ENCODE measurements at places on chromosomes 12 and 14.

DNA sequence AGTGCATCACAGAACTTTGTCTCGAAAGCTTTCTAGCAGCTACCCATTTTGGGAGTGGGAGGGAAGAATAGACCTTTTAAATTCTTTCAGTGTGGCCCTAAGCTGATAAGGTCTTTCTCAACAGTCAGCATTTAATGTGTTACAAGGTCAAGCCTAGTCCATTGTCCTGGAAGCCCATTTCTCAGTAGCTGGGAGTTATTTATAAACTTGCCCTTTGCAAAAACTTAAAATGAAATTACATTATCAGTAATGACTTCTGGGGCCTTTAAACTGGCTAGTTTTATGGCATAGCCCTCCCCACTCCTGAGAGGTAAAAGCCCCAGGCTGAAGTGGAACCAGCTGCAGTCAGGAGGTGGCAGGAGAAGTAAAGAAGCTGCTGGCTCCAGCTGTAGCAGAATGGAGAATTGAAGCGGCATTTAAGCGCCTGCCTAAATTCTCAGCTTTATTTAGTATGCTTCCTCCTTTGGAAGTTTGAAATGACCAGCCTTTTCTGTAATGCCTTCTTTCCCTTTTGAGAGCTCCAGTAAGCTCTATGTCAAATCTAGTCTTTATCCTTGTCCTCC is 12.4 kb downstream of the COPZ1 start:
- DNase-seq = peak; percentile 45

- no peak for DNase-seq
Observed at GRCh38 chr12:124422570-124423523, 128.0 kb downstream of the RFLNA start.

- DNase-seq = no peak
Observed at GRCh38 chr12:29983851-29984250, 200.1 kb upstream of the TMTC1 start.

GRCh38 chr12:118061011-118061872 is at the start of gene WSB2:
TSS of gene WSB2 (minus strand) at chr12:118061179. CDS start at chr12:118061048, 131 bp downstream.
- peak; percentile 83 for DNase-seq

- no peak for DNase-seq
Observed at GRCh38 chr12:94982456-94982855, 21.0 kb downstream of the NDUFA12 start.

DNA sequence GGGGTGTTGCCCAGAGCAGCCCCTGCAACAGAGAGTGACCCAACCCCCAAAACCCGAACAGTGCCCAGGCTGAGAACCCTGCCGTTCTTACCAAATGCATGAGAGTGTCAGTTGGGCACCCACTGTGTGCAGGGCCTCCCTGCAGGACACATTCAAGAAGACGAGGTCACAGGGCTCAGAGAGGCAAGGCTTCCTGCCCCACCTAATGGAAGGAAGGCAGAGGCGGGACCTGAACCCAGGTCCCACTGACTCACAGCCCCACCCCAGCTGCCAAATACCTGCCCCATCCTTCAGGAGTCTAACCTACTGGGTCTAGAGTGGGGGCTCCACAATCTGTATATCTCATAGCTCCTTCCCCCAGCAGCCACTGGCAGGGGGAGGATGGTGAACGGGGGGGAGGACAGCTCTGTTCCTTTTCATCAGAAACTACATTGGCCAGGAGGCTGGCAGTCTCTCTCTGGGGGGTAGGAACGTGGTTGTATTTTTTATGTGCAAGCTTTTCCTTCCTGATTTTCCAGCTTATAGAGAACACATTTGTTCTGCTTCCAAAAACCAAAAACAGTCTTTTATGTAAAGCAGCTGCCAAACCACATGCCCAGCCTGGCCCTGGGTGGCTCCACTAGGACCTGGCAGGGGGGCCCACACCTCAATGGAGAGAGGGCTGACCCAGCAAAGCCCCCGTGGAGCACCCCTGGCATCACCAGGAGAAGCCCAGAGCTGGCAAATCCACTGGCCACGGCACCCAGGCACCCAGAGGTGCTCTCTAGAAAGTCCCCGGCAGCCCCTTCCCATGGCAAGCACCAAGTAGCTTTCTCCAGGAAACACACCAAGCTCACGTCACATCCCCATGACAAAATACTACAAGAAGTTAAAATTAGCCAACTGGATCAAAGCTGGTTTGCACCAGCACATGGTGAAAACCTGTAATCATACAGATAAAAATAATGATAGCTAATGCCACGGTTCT is 17.0 kb downstream of the NCOR2 start:
- peak; percentile 54 for DNase-seq

DNA sequence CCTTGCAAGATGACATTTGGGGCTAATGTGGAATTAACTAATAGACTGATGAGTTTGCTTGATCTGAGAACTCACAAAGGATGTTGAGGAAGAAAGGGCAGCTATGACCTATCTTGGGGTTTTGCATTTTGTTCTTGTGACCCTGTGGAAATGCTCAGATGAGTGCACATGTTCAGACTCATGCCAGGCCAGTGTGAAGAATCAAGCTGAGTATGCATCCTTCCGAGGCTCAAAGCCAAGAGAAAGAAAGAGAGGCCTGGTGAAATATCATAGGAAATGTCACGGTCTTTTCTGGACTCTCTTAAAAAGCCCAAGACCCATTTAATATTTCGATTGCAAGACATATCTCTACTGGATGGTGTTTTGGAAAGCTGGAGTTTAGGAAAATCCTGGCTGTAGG is 96.3 kb downstream of the CACNA1C start:
- no peak for DNase-seq

DNA sequence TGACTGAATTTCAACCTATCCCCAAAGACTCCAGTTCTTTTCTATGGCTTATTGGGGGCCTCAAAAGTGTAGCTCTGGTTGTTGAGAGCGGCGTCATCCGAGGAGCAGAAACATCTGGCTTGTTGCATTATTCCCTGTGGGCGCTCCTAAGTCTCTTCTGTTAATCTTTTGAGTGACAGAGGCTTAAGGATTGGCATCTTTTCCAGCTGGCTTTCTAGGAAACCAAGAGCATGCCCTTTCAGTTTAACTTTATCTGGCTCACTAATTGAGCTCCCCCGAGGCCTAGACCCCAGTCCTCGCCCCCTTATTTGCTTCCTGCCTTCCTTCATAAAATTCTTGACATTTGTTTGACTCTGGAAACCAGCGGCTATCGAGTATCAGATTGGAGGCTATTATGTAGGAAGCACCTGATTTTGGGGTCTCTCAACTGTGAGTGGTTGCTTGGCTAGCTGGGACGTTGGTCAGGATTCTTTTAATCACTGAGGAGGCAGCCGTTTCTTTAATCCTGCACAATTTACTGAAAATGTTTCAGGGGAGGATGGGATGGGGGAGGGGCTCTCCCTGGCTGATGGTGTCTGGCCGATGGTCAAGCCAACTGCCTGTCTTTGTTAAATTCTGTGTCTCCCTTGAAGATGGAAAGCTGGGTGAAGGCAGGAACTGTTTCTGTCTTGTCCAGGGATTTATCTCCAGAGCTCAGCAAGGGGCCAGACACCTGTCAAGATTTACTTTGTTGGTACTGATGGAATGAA is 3.1 kb downstream of the SMOC1 start:
- DNase-seq = no peak

GRCh38 chr14:99892406-99892805 is 99.2 kb downstream of the EML1 start:
- DNase-seq = no peak

GRCh38 chr12:4939418-4940023 is 29.8 kb downstream of the KCNA1 start:
- no peak for DNase-seq

- DNase-seq = peak; percentile 46
Observed at GRCh38 chr12:98456576-98457573, 58.5 kb upstream of the TMPO start.

GRCh38 chr12:114481200-114481535 is 75.2 kb upstream of the TBX5 start:
- DNase-seq = no peak

Data from inflammatory macrophage treated with lipopolysaccharide for 4 hours (primary cell).